Spleen (tissue), 13 donors: ENCODE measurements at places on chromosomes 5 and 9. TPM values are rescaled to one million over a fixed set of nuclear protein-coding genes. Genes with fewer than 3 reads are reported as not detected.

Gene NR2F1-AS1
- total RNA-seq = 11.3 TPM

Gene MYOT
- 0.66 TPM for total RNA-seq

Gene LMX1B
- total RNA-seq = not detected

Gene PCDHA5
- 0.09 TPM for total RNA-seq

Gene ANKRD33B
- total RNA-seq = 37.8 TPM

Gene CCDC183
- 1.6 TPM for total RNA-seq

Gene INSL4
- not detected for total RNA-seq

Gene CSF1R
- 372 TPM for total RNA-seq

Gene ABLIM3
- total RNA-seq = 23.4 TPM

Gene STPG3
- total RNA-seq = not detected

Gene PCDHA9
- 0.13 TPM for total RNA-seq

Gene GPR151
- total RNA-seq = not detected

Gene GTF2H2
- total RNA-seq = 28.7 TPM

Gene PCDHA13
- 0.29 TPM for total RNA-seq

Gene SAXO1
- total RNA-seq = not detected

Gene TMC1
- not detected for total RNA-seq

Gene CD74
- total RNA-seq = 5,152 TPM

Gene ZNF618
- total RNA-seq = 5.2 TPM

Gene CYFIP2
- total RNA-seq = 198 TPM

Gene SLC34A3
- total RNA-seq = not detected

Gene FAM151B
- total RNA-seq = 6.6 TPM

Gene TAF1L
- total RNA-seq = not detected

Gene PTGR1
- 9.8 TPM for total RNA-seq

Gene ZBED3
- 8.1 TPM for total RNA-seq

Gene MLANA
- not detected for total RNA-seq

Gene DND1
- 2.8 TPM for total RNA-seq

Gene TOR4A
- 36.5 TPM for total RNA-seq

Gene FAM163B
- not detected for total RNA-seq

Gene S100Z
- total RNA-seq = 10.3 TPM

Gene SLC6A7
- not detected for total RNA-seq

Gene TMEM171
- 26.9 TPM for total RNA-seq

Gene DNM1
- total RNA-seq = 2.0 TPM

Gene LHX3
- not detected for total RNA-seq

Gene CDKN2A
- 6.5 TPM for total RNA-seq

Gene TMEM252
- not detected for total RNA-seq

Gene SLC38A9
- total RNA-seq = 33.8 TPM

Gene CBY3
- total RNA-seq = not detected

Gene LCN15
- not detected for total RNA-seq

Gene SLC25A2
- 2.2 TPM for total RNA-seq

Gene PCDHB6
- total RNA-seq = 0.20 TPM

Gene AK8
- total RNA-seq = 0.94 TPM

Gene SURF6
- total RNA-seq = 13.2 TPM

Gene HSD17B3
- total RNA-seq = 1.4 TPM

Gene INSL6
- not detected for total RNA-seq

Gene RPS14
- 1,879 TPM for total RNA-seq

Gene HNRNPA0
- 11.2 TPM for total RNA-seq

Gene RHOBTB3
- 37.8 TPM for total RNA-seq

Gene MARCOL
- total RNA-seq = not detected

Gene TMEM174
- not detected for total RNA-seq

Gene OTULINL
- 38.3 TPM for total RNA-seq

Gene IL13
- not detected for total RNA-seq

Gene TOR2A
- total RNA-seq = 17.0 TPM

Gene LCN1
- not detected for total RNA-seq

Gene FBXL7
- total RNA-seq = 11.7 TPM

Gene CAVIN4
- 0.33 TPM for total RNA-seq

Gene BSPRY
- 0.47 TPM for total RNA-seq
